ENCODE measurements at places on chromosomes 11 and 22.

GRCh38 chr22:26993886-26994285, 336.5 kb downstream of the MIAT start:
- no peak for DNase-seq

GRCh38 chr11:119540370-119541125, 117.6 kb upstream of the THY1 start:
- DNase-seq, result no peak

- DNase-seq, result no peak
Measured at GRCh38 chr11:69657911-69658625, 17.1 kb downstream of the LTO1 start.

- no peak for DNase-seq
Measured at GRCh38 chr11:105449100-105449734, 160.7 kb upstream of the GRIA4 start.

Measured in NCI-H446 treated with DMSO at 0.1 percent for 48 hours (cell line).